ENCODE measurements at places on chromosomes 2 and 18. TPM values are rescaled to one million over a fixed set of nuclear protein-coding genes. Genes with fewer than 3 reads are reported as not detected.

DNA sequence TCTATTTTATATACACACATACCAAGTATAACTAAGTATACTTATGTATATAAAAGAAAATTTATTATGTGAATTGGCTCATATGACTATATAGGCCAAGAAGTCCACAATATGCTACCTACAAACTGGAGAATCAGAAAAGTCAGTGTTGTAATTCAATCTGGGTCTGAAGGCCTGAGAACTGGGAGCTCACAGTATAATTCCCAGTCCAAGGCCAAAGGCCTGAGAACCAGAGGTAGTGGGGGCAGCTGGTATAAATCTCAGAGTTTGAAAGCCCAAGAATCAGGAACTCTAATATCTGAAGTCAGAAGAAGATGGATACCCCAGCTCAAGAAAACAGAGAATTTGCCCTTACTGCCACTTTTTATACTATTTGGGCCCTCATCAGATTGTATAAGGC, 38.9 kb upstream of the TFPI start:
- no peaks in the 10 kb centered on the region for H3K36me3 ChIP-seq
- H3K4me1 ChIP-seq: no peaks in the 10 kb centered on the region
- H3K27me3 ChIP-seq: no peaks in the 10 kb centered on the region
- DNase-seq: no peak

DNA sequence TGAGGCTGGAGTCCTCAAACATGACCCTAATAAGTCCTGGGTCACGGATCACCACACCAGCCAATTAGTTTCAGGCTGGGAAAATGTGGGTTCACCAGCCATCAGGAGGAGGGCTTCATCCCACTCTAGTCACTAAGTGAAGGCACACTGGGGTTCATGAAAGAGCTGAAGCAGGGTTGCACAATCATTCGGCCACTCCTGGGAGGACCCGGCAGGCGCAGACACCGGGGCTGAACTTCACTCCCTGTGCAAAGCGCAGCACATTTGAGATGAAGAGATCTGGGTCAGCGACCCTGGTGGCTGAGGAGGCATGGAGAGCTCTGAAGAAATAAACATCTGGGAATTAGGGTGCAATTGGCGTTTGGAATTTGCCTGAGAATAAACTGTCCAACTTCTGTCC, 684.4 kb upstream of the SALL3 start:
- H3K4me1 ChIP-seq: no peaks in the 10 kb centered on the region
- no peaks in the 10 kb centered on the region for H3K27me3 ChIP-seq
- H3K4me3 ChIP-seq: no peak overlapping the region
- no peak overlapping the region for H3K27ac ChIP-seq

The FOXD4L1 gene
- 0.21 TPM for total RNA-seq

The HOXD8 gene
- not detected for total RNA-seq

DNA sequence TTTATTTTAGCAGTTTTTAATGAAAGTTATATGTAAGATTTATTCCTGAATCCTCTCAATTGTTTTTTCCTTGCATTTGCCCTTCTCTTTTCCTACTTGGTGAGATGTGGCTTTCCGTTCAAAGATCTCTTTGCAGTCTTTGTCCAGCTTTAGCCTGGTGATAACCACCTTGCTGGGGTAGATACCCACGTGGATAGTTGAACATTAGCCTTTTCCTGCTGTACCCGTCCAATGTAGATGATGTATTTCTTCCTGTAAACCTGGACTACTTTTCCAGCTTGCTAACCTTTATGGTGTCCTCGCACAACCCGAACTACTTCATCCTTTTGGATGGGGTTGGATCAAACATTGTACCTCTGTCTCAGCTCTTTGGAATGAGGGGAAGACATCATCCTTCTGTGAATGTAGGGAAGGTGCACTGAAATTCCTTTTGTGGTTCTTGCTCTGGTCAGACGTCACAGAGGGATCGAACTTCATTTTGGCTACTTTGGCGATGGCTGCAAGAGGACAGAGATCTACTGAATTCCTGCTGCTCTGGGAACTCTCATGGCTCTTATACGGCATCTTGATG, 293.2 kb upstream of the EPAS1 start:
- H3K27me3 ChIP-seq: no peaks in the 10 kb centered on the region
- no peak overlapping the region for H3K27ac ChIP-seq

DNA sequence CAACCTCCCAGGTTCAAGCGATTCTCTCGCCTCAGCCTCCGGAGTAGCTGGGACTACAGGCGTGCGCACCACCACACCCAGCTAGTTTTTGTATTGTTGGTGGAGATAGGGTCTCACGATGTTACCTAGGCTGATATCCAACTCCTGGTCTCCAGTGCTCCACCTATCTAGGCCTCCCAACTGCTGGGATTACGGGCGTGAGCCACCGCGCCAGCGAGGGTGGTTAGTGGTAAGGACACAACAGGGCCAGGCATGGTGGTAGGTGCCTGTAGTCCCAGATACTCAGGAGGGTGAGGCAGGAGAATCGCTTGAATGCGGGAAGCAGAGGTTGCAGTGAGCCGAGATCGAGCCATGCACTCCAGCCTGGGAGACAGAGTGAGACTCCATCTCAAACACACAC, 26.6 kb upstream of the DUSP2 start:
- no peak overlapping the region for H3K27ac ChIP-seq
- no peak for DNase-seq
- no peaks in the 10 kb centered on the region for H3K36me3 ChIP-seq
- no peak overlapping the region for H3K4me3 ChIP-seq
- H3K4me1 ChIP-seq: peaks cover 6% of the 10 kb centered on the region

DNA sequence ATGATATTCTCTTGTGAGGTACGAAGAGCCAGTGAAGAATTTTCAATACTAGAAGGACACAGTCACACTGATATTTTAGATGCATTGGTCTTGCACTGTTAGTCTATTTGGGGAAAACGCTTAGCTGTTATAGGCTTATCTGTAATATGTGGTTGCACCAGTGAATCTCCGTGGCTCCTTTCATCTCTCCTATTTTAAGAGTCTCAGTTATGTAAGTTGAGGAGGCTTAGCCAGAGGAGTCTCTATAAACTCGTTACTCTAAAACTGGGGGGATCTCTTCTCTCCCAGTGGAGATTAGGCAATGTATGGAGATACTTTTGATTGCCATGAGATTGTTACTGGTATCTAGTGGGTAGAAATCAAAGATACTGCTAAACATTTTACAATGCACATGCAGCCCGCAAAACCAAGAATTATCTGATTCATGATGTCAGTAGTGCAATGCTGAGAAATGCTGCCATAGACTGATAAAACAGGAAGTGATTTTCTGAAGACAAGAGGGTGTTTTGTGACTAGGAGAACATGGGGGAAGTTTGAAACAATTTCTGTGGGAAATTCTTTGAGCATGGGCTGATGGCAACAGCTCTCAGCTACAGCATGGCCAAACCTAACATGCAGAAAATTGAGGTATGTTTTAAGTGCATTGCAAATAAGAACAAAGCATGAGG, 339.1 kb downstream of the SOX11 start:
- no peaks in the 10 kb centered on the region for H3K36me3 ChIP-seq
- no peaks in the 10 kb centered on the region for H3K4me1 ChIP-seq
- no peak overlapping the region for H3K27ac ChIP-seq
- no peaks in the 10 kb centered on the region for H3K27me3 ChIP-seq
- no peak overlapping the region for H3K4me3 ChIP-seq

DNA sequence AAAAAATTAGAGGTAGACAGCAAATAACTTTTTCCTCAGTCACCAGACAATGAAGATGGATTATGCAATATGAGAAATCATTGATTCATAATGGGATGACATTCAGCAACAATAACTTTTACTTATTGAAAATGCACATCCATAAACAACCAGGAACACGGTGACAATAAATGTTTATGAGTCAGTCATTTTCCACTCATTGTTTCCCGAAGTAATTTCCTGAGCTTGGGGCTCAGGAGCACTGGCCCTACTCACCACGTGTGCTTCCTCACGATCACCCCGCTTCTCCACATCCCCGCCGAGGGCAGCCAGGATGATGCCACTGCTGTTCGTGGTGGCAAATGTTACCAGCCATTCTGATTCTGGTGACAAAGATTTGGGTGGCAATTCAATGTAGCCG, 156.3 kb downstream of the LAMA1 start:
- no peak overlapping the region for H3K27ac ChIP-seq
- H3K4me1 ChIP-seq: no peaks in the 10 kb centered on the region
- H3K36me3 ChIP-seq: no peaks in the 10 kb centered on the region
- DNase-seq: no peak
- H3K4me3 ChIP-seq: no peak overlapping the region

GRCh38 chr2:198339116-198339515, 534.7 kb downstream of the PLCL1 start:
- H3K4me1 ChIP-seq: peaks cover 8% of the 10 kb centered on the region
- no peaks in the 10 kb centered on the region for H3K36me3 ChIP-seq
- no peak for DNase-seq
- H3K4me3 ChIP-seq: no peak overlapping the region

DNA sequence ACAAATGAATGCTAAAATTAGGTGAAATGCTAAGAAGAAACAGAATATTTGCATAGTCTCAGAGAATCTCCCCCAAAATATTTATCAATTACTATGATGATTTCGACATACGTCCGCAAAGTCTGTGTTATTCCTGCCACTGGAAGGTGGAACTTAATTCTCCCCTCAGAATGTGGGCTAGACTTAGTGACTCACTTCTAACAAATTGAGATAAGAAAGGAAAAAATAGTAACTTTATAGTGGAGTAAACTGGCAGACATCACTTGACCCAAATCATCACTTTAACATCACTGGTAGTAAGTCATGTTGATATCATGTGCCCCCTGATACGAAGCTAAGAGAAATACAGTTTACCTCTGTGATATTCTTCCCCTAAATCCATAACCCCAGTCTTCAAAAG, 23.5 kb downstream of the HADHB start:
- H3K27ac ChIP-seq: no peak overlapping the region
- DNase-seq: no peak
- H3K4me3 ChIP-seq: no peak overlapping the region
- H3K27me3 ChIP-seq: no peaks in the 10 kb centered on the region
- peaks cover 15% of the 10 kb centered on the region for H3K36me3 ChIP-seq

The NABP1 gene
- 54.1 TPM for total RNA-seq

GRCh38 chr2:229665158-229665557, 49.2 kb downstream of the DNER start:
- H3K4me1 ChIP-seq: no peaks in the 10 kb centered on the region
- no peak overlapping the region for H3K4me3 ChIP-seq
- DNase-seq: no peak
- peaks cover 11% of the 10 kb centered on the region for H3K27me3 ChIP-seq
- H3K27ac ChIP-seq: no peak overlapping the region

Measured in activated CD8-positive, alpha-beta T cell treated with anti-CD3 and anti-CD28 coated beads, Interleukin-2, amount 10 ng/mL, durations not matched to agents 7 days and 5 days (primary cell).